ENCODE measurements at places on chromosomes 4 and X.
A peak's percentile ranks its signal among the peaks of the same experiment; 100 is the strongest.

DNA sequence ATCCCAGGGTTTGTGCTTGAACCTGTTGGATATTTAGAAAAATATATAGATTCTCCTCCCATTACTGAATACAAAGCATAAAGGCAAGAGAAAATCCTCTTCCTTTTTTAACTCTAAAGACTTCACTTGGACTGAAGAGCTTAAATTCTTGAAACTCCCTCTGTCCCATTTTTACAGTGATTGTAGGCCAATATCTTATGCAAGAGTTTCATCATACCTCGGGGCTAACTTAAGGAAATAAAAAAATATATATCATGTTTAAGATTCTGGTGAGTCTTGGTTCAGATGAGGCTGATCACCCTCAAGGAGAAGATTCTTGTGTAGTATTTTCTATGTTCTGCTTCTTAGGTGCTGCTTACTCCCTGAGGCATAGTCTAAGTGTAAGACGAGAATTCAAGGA is 1449.6 kb downstream of the C4orf33 start:
- DNase-seq, result no peak

DNA sequence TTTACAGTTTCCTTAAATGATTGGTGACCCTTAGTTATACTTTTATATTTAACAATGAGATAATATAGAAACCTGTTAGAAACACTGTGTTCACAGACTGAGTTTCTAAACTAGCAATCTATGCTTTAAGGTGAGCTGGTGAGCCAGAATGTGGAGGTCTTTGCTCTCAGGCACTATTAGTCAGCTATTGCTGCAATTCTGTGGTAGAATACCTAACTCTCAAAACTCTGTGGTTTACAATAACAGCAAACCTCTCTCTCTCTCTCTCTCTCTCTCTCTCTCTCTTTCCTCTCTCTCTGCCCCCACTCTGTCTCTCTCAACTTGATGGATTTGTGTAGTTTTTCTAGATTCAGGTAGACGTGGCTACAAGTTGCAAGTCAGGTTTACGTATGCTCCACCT is 17.6 kb upstream of the LCORL start:
- no peak for DNase-seq

DNA sequence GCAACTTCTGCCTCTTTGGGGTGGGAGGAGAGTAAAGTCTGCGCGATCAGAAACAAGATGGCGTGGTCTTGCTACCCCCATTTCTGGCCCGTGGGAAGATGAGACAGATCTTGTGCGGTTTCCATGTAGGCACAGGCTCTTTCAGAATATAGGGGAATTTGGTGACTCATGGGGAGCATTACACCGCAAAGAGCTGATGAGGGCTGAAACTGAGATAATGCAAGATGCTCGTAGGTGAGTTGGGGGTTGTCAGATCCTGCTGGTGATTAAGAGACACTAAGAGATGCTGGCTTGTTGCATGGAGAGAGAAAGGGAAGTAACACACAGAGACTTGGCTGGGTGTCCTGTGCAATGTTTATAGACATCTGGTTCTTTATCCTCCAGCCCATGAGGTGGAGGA is 1.5 kb downstream of the EVC start:
- no peak for DNase-seq

- DNase-seq, result no peak
Observed at GRCh38 chrX:150982235-150982787, 824 bp upstream of the HMGB3 start.

DNA sequence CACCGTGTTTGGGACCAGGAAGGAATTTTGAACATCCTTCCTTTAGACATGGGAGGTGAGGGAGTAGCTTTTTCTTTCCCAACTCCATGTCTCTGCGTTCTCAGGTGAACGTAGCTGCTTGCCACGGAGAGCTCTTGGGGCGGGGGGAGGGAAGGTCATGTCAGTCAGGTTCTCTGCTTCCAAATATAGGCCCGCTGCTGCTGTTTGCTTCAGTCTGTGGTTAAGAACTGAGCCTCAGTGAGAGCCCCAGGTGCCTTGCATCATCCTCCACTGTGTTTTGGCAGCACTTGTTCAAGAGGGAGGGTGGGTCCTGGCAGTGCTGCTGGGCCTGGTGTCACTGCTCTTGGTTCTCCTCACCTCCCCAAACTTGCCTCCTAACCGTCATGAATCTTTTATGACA is 46.5 kb downstream of the HADH start:
- peak; percentile 91 for DNase-seq

DNA sequence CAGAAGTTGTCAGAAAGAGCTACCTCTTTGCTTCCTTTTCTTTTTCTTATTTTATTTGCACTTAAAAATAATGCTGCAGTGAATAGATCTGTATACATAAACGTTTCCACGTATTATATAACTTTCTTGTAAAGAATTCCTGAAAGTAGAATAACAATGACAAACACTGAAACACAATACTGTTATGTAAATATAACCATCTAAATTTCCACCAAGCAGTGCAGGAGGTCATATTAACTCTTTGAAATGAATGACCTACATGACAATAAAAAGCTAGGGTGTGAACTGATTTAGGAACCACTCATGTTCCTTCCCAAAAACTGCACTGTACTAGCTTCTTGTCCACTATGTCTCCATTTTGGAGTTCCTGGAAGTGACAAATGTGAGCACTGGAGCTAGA is 85.8 kb downstream of the COX18 start:
- no peak for DNase-seq

- no peak for DNase-seq
Observed at GRCh38 chr4:8338351-8338961, 68.9 kb downstream of the HTRA3 start.

DNA sequence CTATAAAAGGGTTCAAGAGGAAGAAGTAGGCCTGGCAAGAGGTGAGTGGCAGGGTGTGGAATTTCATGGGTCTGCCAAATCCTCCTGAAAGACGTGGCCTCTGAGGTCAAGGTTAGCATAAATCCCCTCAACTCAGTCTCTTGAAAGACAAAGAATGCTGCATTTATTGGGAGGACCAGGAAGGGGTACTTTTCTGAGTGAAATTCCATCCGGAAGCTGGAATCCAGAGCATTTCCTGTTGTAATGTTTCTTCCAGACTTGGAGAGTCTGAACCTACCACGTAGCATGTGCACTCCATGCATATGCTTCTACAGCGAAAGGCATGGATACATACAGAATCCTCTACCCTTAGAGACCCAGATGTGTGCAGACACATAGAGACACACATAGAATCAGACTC is 13.4 kb upstream of the FGD1 start:
- no peak for DNase-seq

DNA sequence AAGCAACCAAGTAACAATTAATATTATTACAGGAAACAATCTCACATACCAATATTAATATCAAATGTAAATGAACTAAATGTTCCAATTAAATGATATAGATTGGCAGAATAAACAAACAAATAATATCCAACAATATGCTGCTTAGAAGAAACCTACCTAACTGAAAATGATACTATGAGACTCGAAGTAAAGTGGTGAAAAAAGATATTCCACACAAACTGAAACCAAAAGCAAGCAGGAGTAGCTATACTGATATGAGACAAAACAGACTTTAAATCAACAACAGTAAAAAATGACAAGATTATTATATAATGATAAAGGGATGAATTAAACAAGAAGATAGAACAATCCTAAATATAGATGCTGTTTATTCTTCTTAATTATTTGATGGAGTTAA is 140.1 kb downstream of the SPANXN4 start:
- no peak for DNase-seq

GRCh38 chrX:21740329-21741274 is 17.3 kb downstream of the SMPX start:
- no peak for DNase-seq

GRCh38 chr4:86398187-86398586 is 38.3 kb upstream of the MAPK10 start:
- DNase-seq, result no peak

DNA sequence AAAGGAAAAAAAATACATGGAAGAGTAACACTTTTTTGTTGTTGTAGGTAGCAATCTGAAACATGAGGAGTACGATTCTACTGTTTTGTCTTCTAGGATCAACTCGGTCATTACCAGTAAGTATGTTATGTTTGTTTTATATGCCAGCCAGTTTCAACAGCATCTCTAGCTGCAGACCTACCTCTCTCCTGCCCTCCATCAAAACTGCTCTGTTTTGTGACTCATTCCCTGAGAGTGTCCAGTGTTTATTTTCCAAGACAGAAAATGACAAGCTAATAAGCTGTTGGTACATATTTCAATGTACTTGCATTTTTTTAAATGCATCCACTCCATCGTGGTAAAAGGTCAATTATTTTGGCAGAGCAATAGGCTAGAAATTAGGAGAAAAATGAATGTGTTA is 347 bp downstream of the AMTN start:
- no peak for DNase-seq

DNA sequence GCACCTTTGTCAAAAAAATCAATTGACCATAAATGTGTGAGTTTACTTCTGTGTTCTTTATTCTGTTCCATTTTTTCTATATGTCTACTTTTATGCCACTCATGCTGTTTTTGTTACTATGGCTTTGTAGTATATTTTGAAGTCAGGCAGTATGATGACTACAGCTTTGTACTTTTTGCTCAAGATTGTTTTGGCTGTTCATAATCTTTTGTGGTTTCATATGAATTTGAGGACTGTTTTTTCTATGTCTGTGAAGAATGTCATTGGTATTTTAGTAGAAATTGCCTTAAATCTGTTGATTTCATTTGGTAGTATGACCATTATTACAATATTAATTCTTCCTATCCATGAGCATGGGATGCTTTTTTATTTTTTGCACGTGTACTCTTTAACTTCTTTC is 346.8 kb downstream of the PPP3CA start:
- DNase-seq, result no peak

DNA sequence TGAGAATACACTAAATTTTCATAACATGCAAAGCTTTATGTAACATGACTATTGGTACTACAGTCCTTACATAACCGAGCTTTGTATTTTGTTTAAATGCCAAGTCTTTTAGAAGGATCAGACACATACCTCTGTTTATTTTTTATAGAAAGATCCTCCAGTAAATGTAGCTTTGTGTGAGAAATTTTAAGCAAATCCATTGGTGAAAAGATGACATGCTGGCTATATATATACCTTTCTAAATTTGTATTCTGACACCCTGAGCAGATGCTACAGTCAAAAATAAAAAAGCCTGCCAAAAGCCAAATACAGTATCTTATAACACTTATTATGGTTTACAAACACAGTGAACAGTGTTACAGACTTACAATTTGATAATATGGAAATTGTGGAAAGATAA is at the start of gene YIPF7:
Gene YIPF7 (minus strand): TSS at position 201 of the 400 bp plus-strand sequence. CDS start 1,525 bp downstream, outside the sequence.
- no peak for DNase-seq

GRCh38 chr4:54197926-54198325 is 31.2 kb upstream of the PDGFRA start:
- DNase-seq, result no peak

- DNase-seq, result no peak
Observed at GRCh38 chr4:105061731-105062130, 84.9 kb upstream of the TET2 start.

DNA sequence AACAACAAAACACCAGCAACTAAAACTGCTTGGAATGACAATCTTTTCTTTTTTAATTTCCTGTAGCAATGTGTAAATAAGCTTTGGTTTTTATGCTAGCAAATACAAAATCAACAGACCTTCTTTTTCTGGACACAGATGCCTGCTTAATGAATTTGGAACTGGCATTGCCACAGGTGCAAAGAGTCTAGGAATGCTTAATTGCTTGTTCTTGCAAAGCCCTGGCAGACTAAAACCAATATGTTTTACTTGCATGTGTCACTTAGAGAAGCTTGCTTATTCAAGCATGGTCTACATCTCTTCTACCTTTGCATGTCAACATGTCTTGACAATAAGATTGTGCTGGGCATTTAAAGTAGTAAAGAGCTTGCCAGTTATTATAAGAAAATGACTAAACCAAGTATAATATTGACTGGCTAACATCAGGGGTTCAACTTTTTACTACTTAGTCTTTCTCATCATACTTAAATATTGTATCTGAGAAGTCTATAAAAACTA is 656.7 kb upstream of the NDST4 start:
- no peak for DNase-seq

DNA sequence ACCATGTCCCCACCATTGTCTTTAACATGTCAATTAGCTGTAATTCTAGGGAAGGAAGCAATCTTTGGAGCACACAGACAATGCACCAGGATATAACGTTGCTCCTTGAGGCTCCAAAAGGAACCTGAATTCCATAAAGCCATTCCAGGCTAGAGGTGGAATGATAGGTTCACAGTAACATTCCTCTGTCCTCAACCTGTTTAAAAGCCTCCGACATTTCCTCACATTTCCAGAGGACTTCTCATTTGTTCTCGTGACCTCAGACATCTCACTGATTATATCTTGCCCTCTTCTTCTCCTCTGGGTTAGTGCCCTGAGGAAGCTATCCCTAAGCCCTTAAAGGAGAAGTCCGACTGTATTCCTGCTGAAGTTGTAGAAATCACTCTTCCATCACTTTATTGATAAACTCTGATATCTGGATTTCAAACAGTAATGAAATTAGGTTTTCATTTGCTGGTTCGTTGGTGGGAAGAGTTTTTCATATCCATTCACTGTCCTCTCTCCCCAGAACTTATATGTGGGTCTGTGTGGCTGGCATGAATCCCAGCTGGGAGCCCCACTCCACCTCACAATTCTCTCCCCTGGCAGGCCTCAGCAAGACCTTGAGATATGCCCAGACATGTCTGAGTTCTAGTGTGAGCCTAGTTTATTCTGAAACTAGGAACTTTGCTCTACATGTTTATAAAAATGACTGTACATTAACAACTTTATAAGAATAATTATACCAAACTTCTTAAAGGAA is 44.2 kb upstream of the PRSS12 start:
- DNase-seq, result no peak

GRCh38 chrX:41108463-41109205 is 23.4 kb downstream of the USP9X start:
- DNase-seq, result no peak

DNA sequence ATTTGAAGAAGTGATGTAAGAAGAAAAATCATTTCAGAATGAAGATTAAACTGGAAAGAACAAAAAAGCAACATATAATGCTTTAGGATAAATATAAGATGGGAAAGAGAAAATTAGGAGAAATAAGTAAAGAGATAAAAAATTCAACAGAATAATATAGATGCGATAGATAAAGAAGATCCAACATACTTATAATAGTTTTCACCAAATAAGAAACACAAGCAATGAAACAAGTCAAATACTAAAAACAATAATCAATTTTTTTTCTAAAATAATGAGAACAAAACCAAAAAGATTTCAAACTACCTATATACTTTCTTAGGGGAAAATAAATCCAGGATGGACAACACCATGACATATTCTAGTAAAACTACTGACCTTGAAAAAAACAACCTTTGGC is 10.1 kb upstream of the DKK2 start:
- no peak for DNase-seq

GRCh38 chrX:28491322-28491721 is 95.9 kb upstream of the IL1RAPL1 start:
- DNase-seq, result no peak
